ENCODE measurements at places on chromosomes 3 and 15. TPM values are rescaled to one million over a fixed set of nuclear protein-coding genes. Genes with fewer than 3 reads are reported as not detected.

GRCh38 chr3:51559411-51559888, 20.9 kb downstream of the RAD54L2 start:
- DNase-seq = no peak

Gene HESX1
- not detected for total RNA-seq

Gene CDHR4
- not detected for total RNA-seq

- DNase-seq = peak; percentile 32
Measured at GRCh38 chr15:101089579-101090427, 162.0 kb downstream of the CHSY1 start.
